ENCODE measurements at places on chromosomes 1 and 21.

DNA sequence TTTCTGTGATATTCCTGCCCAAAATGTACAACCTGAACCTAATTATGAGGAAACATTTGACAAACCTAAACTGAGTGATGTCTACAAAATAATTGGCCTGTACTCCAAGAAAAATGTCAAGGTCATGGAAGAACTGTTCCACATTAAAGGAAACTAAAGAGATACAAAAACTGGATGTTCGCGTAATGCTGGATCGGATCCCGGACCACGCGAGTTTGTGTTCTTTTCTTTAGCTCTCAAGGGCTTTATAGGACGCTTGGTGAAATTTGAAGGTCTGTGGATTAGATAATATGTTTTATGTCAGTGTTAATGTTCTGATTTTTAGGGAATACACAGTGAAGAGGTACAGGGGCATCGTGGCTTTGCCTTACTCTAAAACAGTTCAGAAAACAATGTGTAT, 400.5 kb downstream of the CAMTA1 start:
- DNase-seq: no peak

DNA sequence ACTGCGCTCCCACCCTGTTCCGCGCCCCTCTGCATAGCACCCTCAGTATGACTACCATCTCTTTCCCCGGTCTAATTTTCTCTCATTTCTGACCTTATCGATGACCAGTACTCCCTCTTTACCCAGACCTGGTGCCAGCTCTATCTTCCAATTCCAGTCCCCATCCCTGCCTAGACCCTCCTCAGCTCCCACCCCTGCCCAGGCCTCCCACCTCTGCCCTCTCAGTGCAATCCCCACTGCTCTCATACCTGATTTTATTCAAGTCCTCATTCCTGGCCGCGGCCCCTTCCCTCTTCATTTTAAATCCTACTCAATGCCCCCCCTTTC, 1.3 kb downstream of the USP24 start:
- DNase-seq: peak; percentile 38

- no peak for DNase-seq
These were observed 163.3 kb downstream of the ST6GALNAC5 start for GRCh38 chr1:77030401-77031105.

DNA sequence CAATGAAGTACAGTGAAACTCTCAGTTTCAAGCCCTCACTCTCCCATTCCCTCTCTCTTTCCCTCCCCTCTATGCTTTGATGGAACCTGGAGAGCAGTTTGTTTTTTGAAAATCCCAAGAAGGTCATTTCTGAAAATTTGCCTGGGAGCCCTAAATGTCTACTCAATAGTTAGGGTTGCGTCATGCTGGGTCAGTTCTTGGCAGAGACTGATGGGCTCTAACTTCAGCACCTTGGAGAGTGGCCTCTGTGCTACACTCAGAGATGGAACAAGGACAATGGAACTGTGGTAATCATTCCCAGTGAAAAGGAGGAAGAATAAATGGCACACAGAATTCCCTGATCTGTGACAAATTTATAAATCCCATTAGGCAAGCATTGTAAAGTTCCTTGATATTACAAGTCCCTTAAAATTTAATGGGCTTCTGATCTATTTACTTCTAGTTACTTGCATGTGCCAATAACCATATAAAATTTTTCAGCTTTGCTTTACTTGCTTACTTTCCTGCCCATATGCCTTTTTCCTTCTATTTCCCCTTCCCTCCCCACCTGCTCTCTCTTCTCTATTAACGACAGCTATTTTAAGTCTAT, 182.9 kb upstream of the KCND3 start:
- DNase-seq: peak; percentile 26

DNA sequence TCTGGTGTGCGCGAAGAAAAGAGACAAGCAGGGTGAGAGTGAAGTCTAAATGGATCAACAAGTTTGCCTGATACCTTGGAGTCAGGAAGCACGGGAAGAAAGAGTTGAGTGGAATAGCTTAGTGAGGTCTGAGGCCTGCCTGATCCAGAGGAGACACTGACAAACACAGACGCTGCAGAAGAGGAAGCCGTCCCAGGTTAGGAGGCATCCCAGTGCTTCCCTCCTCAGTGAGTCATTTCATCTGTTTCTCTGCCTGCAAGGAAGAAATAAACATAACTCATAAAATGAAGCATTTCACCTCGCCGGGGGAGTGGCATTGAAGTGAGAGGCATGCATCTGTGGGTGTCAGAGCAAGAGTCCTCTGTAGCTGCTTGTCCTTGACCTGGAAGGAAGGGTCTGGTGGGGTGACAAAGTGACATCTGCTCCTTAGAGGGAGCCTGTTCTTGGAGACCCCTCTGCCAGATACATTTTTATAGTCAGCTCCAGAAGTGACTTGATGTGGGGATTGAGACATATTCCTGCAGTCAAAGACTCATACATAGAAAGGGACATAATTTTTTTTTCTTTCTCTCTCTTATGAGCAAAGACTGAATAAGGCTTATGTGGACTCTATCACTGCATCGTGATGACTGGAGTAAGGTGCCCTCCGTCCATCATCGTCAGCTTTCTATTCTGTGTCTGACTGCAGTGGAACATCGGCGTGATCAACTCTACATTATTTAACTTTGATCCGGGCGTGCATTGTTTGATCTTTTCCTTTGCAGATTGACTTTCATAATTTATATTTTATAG, 256.7 kb downstream of the KIF26B start:
- DNase-seq: no peak

DNA sequence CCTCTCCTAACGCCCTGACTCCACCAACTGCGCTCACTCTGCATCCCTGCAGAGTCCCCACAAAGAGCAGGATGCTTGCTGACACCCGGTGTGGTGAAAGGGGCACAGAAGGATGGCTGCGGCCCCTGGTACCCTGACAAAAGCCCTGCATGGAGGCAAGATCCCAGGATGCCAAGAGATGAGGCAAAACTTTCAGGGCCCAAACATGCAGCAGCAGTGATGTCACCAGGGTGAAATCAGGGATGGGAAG, 36.6 kb downstream of the SLC9A1 start:
- DNase-seq: no peak

GRCh38 chr1:227925582-227926198, 22.0 kb downstream of the WNT9A start:
- DNase-seq: no peak

- DNase-seq: no peak
These were observed 717.9 kb downstream of the AMY1C start for GRCh38 chr1:104467590-104467989.

- no peak for DNase-seq
These were observed 3.9 kb downstream of the NCAM2 start for GRCh38 chr21:21002153-21002552.

DNA sequence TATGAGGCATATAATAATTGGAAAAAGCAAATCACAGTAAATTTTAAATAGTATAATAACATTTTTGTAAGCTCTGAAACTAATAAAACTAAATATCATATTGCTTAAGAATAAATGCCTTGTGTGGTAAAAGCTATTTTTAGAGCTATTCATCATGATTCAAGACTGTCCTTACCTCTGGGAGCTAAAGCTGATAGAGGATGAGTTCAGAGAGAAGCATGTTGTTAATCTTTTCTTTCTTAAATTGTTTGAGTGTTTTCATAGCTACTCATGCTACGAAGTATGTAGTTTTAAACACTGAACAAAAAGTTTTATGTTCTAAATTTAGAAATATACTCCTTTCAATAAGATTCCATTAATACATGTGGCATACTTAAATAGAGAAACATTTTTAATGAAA, 30.5 kb downstream of the IFI16 start:
- DNase-seq: no peak

DNA sequence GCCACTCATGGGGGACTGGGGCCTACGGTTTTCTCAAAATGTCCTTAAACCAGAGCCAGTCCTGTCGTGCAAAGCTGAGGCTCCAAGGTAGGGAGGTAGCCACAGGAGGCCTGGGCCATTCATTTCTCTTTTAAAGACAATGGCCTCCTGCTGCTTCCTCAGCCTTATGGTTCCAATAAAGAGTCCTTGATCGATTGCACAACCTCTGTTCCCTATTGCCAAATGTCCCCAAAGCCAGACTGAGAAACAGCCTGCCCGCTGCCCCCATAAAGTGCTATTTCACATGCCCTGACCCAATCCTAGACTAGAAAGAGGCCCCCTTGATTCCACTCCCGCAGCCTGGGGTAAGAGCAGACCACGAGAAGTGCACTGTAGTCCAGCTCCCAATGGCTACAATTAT, 166.7 kb downstream of the CLIC6 start:
- DNase-seq: no peak

DNA sequence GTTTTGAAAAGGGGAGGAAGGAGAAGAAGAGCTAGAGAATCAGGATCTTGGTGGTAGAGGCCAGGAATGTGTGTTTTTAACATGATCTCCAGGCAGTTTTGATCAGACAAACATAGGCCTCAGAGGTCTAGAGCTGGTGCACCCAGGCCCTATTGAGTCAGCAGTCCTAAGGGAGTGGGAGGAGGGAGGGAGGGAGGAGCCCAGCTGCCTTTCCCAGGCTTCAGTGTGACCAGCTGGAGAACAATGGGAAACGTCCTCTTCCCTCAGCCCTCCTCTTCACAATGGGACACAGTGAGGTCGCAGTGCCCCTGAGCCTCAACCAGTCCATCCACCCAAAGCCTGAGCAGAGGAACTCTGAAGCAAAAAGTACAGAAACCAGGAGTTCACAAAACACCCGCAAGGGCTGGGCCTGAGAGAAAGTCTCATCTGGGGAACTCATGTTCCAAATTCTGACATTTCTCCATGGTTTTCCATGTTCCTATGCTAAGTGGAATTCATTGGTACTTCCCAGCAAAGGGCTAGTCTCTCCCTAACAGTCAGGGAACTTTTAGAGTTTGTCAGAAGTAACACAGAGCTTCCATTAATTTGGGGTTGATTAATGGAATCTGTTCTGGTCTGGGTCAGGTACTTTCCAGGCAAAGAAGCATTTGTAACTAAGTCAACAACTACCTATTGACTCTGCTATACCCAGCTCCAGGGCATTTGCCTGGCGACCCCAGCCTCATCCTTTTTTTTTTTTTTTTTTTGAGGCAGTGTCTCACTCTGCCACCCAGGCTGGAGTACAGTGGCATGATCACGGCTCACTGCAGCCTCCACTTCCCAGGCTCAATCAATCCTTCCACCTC, 37.5 kb downstream of the ELAPOR1 start:
- DNase-seq: no peak

GRCh38 chr1:169160845-169161495, 54.5 kb downstream of the ATP1B1 start:
- DNase-seq: no peak

DNA sequence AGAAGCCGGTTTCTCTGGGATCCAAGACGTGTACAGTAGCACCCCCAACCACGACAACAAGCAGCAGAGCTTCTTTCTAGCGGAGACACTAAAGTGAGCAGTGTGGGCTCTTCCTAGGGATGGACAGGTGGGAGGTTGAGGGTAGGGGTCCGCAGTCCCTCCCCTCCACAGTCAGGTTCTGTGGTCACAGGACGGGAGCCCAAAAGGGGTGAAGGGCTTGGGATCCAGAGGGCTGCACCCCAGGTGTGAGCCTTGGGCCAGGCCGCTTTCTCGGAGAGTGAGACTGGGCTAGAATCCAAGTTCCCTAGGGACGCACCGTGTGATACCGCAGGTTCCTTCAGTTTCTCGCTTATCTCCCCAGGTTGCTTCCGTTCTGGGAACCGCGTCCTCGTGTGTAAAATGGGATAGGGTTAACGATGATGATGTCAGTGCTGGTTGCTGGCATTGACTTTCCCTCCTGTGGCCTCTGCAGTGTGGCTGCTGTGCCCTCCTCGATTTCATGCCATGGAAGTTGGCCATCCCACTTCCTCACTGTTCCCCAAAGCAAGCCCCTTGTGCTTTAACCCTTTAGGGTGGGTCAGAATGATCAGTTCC, 17.3 kb upstream of the SELENON start:
- no peak for DNase-seq

GRCh38 chr21:35020902-35021301, 28.2 kb downstream of the RUNX1 start:
- peak; percentile 52 for DNase-seq

GRCh38 chr1:92486251-92487077, at the start of gene GFI1:
Gene GFI1, minus strand, starts transcription at chr1:92486925. Its CDS starts 3,438 bp downstream, at chr1:92483487.
- peak; percentile 80 for DNase-seq

DNA sequence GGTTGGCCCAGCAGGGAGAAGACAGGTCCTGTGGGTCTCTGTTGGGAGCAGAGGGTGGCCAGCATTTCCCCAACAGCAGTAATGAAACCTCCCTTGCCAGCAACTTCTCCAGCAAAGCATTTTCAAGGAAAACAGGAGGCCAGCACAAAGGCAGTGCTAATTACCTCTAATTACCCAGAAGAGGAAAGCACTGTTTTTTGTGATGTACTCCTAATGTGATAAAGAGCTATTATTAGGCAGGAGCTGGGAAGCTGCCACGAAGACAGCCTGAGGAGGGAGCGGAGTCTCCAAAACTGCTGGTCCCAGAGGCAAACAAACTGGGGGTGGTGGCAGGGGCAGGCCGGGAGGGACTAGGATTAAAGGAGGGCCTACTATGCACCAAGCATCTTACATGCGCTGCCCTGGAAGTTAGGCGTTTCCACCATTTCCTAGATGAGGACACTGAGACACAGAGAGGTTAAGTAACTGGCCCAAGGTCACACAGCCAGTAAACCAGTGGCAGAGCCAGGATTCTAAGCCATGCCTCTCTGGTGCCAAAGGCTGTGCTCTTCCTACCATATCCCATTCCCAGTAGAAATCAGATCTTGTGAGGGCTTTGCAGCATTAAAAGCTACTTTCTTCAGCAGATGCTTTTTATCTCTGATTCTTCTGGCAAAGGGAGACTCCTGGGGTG, 24.5 kb downstream of the HTR6 start:
- no peak for DNase-seq

DNA sequence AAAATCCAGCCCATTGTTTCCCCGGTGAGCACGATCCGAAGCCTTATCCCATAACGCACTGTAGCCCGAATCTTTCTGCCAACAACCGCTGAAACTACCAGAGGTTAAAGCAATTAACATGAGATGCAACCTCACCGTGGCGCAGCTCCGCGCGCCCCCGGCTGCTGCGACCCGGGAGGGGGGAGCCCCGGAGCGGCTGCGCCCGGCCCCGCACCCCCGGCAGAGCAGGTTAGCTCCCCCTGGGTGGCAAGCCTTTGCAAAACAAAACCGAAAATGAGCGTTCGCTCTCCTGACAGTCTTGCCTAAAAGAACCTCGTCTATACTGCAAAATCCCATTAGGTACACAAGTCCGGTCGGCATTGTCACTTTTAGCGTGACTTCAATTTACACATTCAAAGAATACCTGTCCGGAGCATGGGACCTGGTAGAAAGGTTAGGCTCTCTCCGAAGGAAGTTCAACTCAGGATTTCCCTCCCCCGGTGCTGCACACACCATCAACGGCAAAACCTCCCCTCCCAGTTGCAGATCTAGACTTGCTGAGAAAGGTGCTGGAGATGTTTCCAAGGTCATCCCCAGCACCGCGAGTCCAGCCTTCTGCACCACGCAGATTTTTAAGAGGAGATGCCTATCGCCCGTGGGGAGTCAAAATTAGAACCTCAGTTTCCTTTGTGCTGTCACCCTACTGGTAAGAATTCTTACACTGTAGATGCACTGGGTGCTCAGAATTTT, 107.5 kb downstream of the ZNF281 start:
- peak; percentile 71 for DNase-seq

DNA sequence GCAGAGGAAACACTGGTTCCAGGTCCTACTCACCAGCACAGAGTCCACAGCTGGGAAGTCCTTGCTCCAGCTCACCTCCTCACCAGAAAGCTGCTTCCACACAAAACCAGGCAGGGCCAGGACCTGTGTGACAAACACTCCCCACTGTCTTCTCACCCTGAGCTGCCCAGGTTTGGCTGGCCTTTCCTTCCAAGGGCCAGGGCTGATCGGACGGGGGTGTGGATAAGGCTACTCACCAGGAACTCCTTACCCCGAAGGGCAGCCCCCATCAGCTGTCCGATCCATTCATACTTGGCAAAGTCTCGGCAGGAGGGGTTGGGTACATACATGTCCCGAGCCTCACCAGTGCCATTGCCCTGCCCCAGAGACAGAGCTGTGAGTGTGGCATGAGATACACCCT, 5.4 kb downstream of the HECTD3 start:
- no peak for DNase-seq

- DNase-seq: peak; percentile 23
These were observed 11.1 kb upstream of the MSTO1 start for GRCh38 chr1:155598842-155599331.
